ENCODE measurements at places on chromosomes 7 and 10.

GRCh38 chr10:110409926-110410325 lies 87.8 kb upstream of the DUSP5 start:
- DNase-seq = peak; percentile 90

DNA sequence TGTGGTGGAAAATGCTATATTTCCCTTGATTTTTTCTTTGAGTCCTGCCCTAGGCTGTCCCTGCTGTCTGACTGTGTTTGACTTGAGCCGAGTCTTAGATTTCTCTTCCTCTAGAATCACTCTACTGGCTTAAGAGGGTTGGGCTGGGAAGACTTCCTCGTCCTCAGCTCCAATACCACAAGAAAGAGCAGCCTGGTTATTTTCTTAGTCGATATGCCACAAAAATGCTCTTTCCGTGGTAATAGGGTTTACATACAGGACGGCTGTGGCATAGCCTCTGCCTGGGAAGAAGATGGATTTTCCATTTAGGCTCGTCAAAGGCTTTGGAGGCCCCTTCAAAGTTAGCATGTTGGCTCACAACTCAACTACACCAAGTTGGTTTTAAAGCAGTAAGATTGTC lies 212.0 kb upstream of the IGFBP3 start:
- no peak for DNase-seq

GRCh38 chr10:103853428-103854264 lies 1.7 kb downstream of the SH3PXD2A start:
- no peak for DNase-seq

DNA sequence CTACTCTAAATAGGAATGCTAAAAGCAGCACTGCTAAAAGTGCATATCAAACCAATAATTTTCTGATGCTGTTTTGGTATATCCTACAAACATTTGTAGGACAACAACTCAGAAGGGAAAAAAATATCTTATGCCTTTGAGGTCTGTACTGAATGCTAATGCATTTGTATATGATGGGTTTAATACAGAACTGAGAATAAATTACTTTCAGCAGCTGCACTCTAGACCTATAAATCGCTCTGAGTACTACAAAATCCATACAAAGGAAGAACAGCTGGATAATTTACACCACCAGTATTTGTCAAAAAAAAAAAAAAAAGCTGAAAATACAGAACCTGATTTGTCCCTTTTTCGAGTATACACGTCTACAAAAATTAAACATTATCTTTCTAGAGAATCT lies 344.0 kb downstream of the LRRTM3 start:
- DNase-seq = no peak

DNA sequence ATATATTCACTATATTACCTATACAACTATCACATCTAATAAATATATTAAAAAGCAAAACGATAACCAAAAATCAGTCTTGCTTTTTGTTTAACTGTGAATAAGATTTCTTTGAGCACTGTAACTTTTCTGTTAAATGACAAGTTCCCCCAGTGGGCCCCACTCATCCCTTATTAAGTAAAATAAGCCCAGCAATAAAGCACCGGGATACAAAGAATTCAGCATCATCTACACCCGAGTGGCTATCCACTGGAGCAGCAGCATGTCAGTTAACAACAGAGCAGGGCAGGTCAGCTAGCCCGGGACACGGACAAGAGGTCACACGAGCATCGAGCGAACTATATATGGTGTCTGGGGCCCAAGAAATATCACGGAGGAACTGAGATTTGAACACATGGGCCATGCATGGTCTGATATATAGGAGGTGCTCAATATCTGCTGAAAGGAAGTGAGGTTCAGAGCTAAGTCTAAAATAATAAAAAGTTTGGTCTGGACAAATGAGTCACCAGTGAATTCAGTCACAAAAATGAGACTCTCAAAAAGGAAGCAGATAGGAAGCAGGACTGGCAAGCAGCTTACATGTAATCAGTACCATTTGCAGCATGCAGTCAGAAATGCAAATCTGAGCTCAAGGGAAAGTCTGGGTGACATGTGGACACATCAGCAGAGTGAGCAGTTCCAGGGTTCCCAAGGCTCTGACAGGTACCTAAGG lies 4.1 kb downstream of the ERCC6 start:
- DNase-seq = peak; percentile 77

DNA sequence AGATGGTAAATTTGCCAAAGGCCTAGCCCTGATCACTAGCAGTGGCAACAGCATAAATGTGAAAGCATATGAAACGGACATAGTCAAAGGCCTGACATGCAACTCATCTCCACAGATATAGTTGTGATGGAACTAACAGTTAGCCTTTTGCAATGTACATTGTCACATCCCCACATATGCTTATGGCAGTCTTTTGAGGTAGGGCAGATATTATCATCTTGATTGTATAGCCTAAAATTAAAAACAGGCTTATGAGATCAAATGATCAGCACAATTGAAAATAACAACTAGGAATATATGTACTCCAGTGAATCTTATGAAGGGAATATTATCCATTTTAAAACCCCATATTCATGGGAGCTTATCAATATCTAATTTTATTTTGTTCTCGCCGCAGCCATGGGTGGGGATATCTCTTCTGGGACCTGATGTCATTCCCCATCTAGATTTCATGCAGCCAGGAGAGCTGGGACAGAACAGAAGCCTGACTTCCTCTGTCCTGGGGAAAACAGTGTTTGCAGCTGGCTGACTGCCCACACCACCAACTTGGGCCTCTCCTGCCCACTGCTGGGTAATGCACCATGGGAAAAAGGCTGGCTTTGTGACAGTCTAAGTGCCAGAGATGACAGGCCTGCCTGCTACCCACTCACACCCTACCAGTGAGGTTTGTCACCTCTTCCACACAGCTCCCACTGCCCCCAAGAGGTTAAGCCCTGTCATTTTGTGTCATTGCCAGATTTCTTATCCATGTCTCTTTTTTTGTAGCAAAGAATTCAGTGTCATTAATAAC lies 180.2 kb upstream of the FZD1 start:
- DNase-seq = no peak

- no peak for DNase-seq
Measured at GRCh38 chr10:34748767-34749166, 66.3 kb downstream of the PARD3 start.

- DNase-seq = no peak
Measured at GRCh38 chr7:90474284-90475210, 5.1 kb downstream of the PTTG1IP2 start.

DNA sequence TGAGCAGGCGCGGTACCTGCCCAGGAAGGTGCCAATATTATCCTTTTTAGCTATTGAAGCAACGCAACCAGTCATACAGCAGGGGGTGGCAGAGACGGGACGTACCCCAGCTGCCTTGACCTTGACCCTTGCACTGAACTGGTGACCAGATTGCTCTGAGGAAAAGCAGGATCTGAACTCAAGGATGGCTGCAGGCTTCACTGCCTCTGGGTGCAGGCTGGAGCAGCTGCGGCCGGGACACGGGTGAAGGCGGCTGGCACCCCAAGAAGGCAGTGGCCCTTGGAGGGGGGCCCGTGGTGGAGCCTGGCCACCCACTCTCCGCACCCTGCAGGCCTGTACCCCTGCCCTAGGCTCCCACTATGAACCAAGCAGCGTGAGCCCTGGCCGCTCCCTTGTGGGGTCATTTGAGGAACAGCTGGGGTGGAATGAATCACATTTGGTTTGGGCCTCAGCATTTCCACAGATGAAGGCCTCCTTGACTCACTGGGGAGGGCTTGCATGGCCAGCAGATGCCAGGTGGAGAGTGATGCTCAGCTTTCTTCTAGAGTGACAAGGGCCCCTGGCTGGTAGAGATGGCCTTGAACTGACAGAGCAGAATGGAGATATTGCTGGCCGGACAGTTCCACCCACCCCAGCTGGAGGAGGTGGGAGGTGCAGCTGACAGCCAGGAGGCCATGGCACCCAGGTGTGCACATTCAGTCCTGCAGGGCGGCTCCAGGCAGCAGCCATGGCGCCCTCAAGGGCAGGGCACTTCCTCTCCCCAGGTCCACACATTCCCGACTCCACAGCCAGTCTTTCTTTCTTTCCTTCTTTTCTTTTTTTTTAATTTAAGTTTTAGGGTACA lies 218.7 kb downstream of the WDR37 start:
- no peak for DNase-seq

DNA sequence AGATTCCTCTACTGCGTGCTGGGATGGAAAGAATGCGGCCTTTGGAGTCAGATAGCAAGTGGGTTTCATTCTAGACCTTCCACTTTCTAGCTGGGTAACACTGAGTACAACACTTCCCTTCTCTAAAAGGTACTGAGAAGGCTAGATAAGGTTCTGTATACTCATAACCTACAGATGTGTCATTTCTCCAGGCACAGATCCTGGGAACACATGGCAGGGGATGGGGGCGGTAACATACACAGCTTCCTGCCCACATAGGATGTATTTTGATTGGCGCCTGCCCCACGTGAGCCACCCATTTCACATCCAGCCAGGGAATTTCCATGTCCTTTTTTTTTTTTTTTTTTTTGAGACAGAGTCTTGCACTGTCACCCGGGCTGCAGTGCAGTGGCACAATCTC lies 31.8 kb downstream of the KLRG2 start:
- no peak for DNase-seq

GRCh38 chr10:22832066-22832602 lies 95.7 kb upstream of the ARMC3 start:
- no peak for DNase-seq

DNA sequence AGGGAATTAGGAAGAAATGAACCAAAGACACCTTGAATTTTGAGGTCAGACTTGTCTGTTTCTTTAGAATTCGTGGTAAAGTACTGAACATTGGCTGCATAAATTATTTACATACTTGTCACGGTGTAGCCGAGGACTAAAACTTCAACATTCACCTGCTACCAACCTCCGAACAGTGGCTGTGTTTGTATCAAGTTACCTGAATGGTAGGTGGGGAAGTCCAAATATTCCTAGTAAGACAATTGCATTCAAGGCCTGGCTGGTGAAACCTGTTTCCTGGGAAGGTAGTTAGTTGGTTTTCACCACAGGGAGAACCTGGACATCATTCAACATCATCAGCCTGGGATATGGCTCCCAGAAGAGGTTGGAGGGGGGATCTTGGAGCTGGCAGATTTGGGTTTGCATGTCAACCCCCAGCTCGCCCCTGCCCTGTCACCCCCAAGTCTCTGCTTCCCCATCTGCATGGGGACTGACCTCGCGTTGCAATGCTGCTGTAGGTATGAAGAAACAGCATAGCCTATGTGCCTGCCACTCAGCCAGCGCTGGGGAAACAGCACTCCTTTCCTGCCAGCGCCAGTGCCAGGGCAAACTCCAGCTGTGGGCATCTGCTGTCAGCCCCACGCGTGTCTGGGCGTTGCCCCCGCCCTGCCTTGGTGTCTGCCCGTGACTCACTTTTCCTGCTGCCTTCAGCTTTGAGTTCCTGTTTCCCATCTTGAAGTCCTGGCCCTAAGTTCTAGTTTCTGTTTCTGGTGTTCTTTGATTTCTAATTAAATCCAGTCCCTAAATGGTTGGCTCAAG lies 12.7 kb upstream of the LARP4B start:
- DNase-seq = no peak

DNA sequence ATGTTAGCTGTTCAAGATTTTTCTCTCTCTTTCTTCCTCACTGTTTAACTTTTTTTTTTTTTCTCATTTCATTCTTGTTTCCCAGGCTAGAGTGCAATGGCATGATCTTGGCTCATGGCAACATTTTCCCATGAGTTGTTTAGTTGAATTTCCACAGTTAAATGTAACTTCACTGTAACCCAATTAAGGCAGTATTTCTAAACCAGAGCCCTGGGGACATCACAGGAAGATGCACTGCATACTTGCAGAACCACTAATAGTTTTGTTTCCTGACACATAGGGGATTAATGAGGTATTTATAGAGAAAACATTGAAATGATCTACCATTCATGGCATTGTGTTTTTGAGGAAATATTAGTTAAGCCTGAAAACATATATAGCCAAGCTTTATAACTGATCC lies 795.6 kb upstream of the GHITM start:
- no peak for DNase-seq

DNA sequence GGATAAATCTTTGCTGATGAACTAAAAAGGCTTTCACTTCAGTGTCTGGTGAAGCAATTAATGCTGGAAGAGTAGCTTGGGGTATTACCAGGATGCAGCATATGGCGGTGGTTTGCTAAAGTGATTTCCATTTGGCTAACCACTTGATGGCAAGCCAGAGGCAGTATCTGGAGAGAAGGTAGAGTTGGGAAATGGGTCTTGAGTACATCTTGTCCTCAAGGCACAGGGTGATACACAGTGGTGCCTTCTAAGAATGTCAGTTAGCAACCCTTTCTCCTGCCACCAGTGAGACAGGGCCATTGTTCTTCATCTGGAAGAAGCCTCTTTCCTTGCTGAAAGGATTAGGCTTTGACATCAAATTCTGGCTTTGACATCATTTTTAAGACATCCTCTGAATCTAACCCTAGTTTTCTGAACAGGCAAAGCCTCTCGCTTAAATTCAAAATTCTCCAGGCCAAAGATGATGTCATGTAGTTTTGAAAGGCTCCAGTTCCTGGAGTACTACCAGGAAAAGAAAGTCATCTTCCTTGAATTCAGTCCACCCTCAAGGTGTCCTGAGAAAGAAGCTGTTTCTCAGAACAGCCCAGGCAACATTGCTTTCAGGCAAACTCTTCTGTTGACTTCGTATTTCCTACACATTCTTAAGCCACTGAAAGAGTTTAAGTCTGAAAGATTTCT lies 162.4 kb downstream of the ARID5B start:
- DNase-seq = no peak

DNA sequence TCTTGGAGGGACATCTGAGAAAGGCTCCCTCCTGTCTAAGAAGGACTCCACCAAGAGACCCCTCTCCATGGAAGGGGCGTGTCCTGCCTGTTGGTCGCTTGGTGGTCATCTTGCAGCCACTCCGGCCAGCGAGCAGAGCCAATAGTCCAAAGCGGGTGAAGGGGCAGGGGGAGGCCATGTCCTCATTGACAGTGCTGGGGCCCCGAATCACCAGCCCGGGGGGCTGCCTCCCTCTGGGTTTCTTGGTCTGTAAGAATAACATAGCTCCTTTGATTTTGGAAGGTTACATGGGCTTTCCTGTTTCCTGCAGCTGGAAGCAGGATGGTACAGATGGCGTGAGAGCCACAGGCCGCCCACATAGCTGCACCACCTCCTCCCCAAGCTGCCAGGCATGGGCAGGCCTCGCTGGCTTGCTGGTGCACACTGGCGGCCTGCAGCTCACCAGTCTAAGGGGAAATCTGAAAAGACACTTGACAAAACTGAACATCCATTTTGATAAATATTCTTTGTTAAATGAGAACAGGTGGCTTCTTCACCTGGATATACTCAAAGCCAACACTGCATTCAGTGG lies 105.8 kb downstream of the ARHGAP22 start:
- no peak for DNase-seq

DNA sequence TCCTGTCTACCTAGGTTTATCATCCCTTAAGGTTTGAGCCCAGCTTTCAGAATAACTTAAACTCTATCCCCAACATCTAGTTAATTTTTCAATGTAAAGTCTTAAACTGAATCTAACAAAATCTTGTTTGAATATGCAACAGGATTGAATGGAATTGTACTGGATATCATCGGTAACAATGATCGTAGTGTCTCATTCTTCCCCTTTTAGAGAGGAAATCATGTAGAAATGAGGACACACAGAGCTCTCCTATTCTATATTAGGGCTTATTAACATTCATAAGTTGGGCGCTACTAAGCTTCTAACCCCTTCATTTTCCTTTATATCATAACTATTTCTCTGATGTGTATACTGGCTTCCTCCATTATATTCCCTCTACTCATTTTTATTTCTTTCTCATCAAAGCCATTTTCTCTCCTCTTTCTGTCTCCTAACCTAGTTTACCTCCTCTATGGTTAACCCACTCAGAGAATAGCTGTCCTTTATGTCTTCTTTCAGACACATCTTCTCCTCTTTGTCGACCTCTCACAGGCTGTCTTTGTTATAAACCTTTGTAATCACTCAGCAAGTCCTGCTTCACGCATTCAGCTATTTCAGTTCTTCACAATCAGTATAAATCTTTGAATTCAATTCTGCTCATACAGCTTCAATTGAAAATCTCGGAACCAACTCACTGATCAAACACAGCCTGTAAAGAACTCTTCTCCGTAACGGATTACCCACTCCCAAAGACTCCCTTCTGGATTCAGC lies 1019.0 kb upstream of the C7orf33 start:
- DNase-seq = no peak
